ENCODE measurements at places on chromosomes 3 and 15. TPM values are rescaled to one million over a fixed set of nuclear protein-coding genes. Genes with fewer than 3 reads are reported as not detected.

- peak; percentile 66 for DNase-seq
Observed at GRCh38 chr15:62742409-62743171, 300.0 kb upstream of the TPM1 start.

- no peak for DNase-seq
Observed at GRCh38 chr3:172202797-172203196, 163.4 kb downstream of the FNDC3B start.

DNA sequence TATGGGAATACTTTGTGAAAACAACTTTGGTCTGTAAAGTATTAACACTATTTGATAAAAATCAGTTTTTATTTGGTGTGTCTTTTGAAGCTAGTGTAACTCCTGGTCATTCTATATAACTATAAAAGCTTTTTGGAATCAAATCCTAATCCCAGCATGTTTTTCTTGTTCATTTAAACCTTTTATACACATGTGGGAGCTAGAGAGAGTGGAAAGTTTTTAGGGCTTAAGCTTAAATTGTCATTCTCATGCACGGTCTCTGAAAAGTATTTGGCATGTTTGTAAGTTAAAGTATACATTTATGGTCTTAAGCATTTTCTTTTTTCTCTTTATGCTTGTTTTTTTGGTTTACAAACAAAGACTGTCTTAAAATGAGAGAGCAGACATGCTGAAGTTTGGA, 83.4 kb upstream of the RARB start:
- DNase-seq = no peak

DNA sequence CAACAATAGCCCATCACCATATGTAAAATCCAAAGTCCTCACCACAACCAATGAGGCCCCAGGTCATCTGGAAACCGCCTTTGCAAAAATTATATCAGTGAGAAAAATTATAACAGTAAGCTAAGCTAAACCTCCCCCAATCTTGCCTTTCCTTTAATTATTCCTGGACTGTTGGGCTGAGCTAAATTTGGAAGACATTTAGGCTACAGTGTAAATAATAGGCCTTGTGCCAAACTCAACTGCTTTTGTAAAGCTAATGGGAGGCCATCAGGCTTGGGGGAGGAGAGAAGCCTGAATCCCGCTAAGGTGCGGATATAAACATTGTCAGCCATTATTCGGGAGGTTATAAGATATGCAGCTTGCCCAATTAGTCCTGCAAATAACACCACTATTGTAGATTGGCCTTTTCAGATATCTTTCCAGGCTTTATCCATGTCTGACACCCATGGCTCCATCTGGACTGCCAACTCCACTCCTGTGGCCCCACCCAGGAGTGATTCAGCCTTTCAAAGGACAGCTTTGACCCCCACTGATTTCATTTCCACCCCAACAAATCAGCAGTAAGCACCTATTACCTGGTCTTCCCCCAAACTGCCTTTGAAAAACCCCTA, 53.0 kb upstream of the CA12 start:
- no peak for DNase-seq

Gene CHRNA5
- total RNA-seq = 4.0 TPM

DNA sequence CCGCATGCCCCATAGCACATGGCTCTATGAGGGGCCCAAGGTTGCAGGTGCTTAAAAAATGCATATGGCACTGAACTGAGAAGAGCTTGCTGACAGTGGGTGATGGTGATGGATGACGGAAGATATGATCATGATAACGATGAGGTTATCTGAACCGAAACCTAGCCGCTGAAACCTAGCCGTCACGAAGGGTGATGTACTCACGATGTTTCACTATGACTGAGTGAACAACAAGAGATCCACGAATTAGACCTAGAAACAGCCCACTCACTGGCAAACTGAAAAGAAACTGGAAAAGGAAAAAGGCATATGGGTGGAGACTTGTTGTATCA, 57.6 kb upstream of the BCL6 start:
- no peak for DNase-seq

- DNase-seq = no peak
Observed at GRCh38 chr3:124512881-124513609, 217.2 kb upstream of the UMPS start.

GRCh38 chr3:39780352-39780751, 29.1 kb upstream of the MYRIP start:
- DNase-seq = no peak

Gene C2CD4B
- 2.8 TPM for total RNA-seq

DNA sequence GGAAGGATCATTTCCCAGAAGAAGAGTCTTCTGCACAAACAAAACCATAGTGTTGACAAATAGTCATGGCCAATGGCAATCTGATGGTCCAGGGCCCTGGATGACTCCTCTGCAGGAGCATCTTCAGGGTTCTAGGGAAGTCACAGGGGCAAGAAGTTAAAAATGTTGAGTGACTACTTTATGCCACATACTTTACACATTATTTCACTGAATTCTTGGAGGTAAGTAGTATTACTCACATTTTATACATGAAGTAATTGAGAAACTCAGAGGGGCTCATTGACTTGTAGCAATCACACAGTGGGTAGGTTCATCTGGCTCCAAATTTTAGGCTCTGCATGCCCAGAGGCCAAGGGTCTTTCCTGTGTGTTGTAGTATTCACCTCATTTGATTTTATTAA, 430.2 kb upstream of the MCTP2 start:
- DNase-seq = no peak

DNA sequence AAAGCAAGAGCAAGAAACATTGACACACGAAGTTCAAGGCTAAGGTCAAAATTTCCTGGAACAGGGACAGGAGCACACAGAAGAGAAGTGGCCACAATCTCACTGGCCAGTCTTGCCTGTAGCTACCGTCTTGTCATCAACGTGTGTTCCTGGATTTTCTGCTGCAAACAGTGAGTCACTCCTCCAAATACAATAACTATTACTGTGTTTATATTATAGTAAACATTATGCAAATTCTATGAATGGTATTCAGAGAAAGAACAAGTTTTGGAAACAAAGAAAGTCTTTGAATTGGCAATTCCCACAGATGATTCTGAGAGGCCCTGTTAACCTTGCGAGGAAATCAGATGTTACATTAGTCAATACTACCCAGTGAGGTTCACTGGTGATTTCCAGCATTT, 220.5 kb downstream of the FAM43A start:
- no peak for DNase-seq

DNA sequence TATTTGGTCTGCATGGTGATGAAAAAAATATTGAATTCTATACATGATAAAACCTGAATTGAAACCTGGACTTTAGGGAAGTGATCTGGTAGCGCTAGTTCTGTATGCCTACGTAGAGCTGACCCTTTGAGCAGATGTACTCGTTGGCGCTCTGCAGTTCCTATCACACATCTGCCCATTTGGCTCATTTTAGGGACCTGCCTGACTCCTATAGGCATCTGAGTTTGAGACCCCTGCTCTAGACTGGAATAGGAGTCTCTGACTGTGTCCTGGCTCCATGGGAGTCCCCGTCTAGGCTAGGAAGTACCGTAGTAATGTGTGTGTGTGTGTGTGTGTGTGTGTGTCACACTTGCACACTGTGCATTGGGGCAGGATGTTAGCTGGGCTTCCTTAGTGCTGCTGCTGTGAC, 21.2 kb downstream of the STARD5 start:
- DNase-seq = no peak

Gene MB21D2
- 8.7 TPM for total RNA-seq

DNA sequence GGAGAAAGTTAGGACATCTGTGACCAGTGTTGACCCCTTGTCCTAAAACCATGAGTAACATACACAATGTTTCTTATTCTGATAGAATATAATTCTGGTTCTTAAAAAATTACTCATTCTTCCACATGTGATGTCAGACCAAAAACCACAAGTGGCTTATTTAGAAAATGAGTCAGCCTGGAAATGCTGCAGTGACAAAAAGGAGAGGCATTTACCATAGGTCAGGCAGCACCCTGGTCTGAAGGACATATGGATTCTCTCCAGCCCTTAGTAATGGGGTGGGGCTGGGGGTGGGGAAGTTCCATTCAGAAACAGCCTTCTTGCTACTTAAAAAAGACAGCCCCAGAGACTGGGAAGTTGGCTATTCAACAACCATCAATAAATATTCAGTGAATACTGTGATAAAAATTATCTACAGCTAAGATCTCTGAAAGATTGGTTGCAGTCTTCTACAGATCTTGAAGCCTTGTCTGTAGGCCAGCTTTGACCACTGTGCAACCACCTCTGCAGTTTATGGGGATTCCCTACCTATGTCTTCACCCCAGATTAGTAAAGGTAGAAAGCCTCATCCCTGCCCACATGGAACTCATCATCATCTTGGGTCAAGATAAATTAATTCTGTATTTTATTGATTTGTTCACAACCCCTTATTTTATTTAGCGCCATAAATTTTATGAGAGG, 34.9 kb upstream of the TIMP4 start:
- DNase-seq = peak; percentile 68

GRCh38 chr15:92200891-92201290, 192.8 kb upstream of the ST8SIA2 start:
- no peak for DNase-seq

Measured in ureter (tissue), 1 donor.